ENCODE measurements at places on chromosomes 16 and 17. TPM values are rescaled to one million over a fixed set of nuclear protein-coding genes. Genes with fewer than 3 reads are reported as not detected.
A peak's percentile ranks its signal among the peaks of the same experiment; 100 is the strongest.

DNA sequence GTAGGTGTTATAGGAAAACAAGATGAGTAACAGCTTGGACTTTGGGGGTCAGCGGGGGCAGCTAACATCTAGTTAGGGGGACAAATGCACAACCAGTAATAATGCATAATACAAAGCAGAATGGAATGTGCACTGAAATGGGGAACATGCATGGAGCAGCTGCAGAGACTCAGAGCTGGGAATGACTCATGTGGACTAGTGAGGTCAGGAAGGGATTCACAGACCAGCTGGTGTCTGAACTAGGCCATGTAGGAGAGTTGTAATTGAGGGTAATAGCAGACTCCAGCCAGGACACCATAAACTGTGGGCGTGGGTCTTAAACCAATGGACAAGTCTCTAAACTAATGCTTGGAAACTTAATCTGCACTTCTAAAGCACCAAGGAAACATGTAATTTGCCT lies 176.8 kb upstream of the ASIC2 start:
- peak; percentile 22 for DNase-seq

GRCh38 chr17:77753246-77753645 lies 205.3 kb upstream of the TNRC6C start:
- no peak for DNase-seq

CD300E gene
- 0.04 TPM for polyA plus RNA-seq

- no peak for DNase-seq
Measured at GRCh38 chr16:17331071-17331607, 139.6 kb downstream of the XYLT1 start.

- no peak for DNase-seq
Measured at GRCh38 chr17:74427763-74428153, 4.1 kb upstream of the GPRC5C start.

- DNase-seq: no peak
Measured at GRCh38 chr16:79985606-79986005, 385.1 kb upstream of the MAF start.

Data from forelimb muscle (tissue), 1 donor.